ENCODE measurements at places on chromosomes 1 and 21.

GRCh38 chr1:14259191-14259757, 339.2 kb upstream of the KAZN start:
- DNase-seq: no peak

DNA sequence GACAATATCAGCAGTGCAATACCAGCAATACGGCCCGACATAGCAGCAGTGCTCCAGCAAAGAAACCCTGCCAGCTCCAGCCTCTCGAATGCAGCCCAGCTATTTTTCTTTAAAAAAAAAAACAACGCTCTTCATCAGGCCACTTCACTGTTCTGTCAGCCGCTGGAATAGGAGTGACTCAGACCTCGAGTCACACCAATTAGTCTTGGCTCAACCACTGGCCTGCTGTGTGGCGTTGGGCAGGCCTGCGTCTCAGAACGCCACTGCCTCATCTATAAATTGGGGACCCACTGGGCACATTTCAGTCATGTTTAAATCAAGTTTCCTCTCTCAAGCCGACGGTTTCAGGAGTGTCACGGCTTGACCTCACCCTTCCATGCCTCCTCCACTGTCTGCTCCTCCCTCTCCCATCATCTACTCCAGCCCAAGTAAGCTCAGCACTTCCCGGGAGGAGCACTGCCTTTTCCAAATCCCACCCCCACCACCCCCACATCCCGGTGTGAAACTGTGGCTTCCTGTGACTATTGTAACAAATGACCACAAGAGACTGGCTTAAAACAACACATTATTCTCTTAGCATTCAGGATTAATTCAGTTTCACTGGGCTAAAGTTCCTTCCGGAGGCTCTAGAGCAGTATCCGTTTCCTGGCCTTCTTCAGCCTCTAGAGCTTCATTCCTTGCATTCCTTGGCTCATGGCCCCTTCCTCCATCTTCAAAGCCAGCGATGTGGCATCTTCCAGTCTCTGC, 71.9 kb upstream of the EFHD2 start:
- no peak for DNase-seq

- no peak for DNase-seq
Observed at GRCh38 chr1:51976846-51977602, 13.5 kb downstream of the RAB3B start.

GRCh38 chr1:111015222-111015621, 51.5 kb upstream of the LRIF1 start:
- no peak for DNase-seq

- DNase-seq: no peak
Observed at GRCh38 chr1:151238467-151238739, 16.1 kb upstream of the PSMD4 start.

Measured in neural crest cell (in vitro differentiated cells).